NCI-H2029 (cell line): ENCODE measurements at places on chromosomes 1 and 21.

DNA sequence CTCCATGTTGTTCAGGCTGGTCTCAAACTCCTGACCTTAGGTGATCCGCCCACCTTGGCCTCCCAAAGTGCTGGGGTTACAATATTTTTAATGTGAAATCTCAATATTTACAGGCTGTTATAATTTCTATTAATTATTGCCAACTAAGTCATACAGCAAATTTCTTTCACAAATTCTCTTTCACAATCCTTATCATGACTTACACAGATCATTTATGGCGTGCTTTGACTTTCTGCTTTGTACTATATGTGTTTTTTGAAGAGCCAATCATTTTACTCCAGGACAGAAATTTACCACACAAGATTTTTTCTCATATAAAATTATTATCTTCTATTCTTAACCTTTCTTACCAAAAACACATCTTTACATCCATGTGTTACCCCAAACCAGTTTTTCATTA lies 1729.9 kb downstream of the NCAM2 start:
- no peak for DNase-seq

- DNase-seq: no peak
Measured at GRCh38 chr1:203037509-203038190, 11.4 kb downstream of the PPFIA4 start.

DNA sequence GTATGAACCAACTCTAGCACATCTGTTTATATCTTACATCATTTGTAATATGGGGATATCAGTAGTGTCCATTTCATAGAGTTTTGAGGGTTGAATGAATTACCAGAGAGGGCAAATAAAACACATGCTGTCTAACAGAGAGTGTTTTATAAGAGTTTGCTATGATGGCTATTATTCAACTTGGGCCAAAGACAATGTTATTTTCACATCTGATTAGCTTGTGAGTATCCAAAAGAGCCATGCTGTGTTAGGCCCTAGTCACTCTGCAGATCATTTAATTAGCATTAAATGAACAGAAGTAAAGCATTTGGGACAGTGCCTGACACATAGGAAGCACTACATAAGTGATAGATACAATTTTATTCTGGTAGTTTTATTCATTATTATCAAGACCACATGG lies 4.2 kb upstream of the RNF11 start:
- no peak for DNase-seq

DNA sequence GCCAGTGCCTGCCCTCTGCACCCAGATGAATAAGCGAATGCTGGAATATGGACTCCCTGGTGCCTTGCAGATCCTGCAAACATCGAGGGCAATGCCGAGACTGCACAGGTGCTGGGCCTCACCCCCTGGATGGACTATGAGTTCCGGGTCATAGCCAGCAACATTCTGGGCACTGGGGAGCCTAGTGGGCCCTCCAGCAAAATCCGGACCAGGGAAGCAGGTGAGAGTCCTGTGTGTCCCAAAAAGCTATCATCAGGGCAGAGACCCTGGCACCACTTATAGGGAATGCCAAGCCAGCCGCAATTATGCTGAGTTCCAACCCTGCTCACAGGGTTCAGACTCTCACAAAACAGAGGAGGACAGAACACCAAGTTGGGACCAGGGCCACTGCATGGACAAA lies 17.2 kb downstream of the TMEM81 start:
- DNase-seq: no peak

DNA sequence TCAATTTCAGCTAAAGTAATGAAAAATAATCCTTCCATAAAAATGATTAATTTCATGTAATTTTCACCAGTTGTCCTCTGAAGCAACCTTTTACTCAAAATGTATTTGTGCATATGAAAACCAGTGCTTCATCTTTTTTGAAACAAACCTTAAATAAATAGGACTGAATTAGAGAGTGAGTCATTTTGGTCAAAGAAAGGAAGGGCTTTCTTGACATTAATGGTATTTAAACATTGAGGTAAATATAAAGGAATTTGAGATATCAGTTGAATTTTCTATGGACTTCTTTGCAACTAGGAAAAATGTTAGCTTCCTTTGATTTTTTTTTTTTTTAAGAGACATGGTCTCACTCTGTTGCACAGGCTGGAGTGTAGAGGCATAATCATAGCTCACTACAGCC lies 38.7 kb downstream of the SNX7 start:
- no peak for DNase-seq

GRCh38 chr1:230109895-230110667 lies 43.0 kb downstream of the GALNT2 start:
- DNase-seq: no peak

GRCh38 chr1:31373056-31373896 lies at the start of gene FABP3:
FABP3 (minus strand) TSS chr1:31373076; CDS start chr1:31373014, 62 bp downstream.
- DNase-seq: no peak

DNA sequence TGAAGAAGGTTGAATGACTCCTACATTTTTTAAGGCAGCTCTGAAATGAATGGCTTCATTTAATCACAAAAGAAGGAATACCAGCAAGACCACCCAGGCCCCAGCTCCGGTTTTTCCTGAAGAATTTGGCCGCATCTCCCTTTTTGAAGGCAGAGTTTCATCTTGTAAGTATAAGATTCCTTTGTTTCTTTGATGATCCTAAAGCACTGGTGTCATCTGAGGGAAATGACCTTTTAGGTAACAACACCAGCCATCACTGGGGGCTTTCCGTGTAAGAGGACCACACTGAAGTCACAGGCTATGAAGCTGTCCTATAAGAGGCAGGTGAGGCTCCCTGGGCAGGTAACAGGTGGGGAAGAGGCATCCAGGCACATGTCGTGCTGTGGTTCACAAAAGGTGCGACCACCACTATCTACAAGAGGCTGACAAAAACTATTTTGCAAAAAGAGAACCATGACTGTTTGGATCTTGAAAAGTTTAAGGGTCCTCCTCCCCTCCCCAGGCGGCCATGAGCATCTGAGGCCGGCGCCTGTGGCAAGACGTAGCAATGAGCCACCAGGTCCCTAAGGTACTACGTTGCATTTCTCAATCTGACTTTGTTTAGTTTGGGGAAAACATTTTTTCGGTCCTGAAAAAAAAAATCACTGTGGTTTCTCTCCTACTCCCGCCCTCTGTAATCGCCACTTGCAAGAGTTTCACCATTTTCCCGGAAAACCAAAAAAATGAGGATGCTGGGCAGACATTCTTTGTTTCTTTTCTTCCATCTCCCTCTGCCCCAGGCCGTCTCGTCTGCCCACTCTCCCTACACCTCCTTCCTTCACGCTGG lies 46.3 kb upstream of the IRF2BP2 start:
- DNase-seq: no peak

- DNase-seq: no peak
Measured at GRCh38 chr1:198700396-198700795, 61.6 kb downstream of the PTPRC start.

DNA sequence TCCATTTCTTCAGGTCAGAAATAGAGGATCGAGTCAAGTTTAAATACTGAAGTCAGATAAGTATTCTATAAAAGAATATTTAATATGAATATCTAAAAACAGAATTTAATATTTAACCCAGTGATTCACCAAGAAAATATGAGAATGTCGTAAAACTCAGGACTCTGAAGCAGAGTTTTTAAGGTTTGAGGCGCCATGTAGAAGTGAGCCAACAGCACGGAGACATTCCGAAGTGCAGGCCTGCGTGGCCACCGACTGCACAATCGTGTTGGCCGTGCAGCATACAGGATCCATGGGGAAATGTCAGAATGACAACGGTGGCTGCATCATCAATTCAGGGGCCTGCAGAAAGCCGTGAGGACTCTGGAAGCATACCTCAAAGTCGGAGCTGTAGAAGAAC lies 23.4 kb downstream of the MRAP start:
- no peak for DNase-seq

DNA sequence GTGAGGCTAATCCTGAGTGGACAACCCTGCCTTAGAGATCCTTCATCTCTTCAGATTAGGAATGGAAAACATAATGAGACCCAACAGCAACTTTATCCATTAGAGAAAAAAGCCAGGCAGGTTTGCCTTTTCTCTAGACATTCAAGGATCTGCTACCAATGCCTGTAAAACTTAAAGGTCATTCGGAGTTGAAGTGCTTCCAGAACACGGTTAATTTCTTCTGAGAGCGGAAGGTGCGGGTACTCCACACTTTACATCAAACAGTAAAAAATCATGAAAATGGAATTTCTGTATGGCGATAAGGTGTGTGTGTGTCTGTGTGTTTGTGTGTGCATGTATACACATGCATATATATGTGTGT lies 65.2 kb upstream of the PRKACB start:
- DNase-seq: no peak

DNA sequence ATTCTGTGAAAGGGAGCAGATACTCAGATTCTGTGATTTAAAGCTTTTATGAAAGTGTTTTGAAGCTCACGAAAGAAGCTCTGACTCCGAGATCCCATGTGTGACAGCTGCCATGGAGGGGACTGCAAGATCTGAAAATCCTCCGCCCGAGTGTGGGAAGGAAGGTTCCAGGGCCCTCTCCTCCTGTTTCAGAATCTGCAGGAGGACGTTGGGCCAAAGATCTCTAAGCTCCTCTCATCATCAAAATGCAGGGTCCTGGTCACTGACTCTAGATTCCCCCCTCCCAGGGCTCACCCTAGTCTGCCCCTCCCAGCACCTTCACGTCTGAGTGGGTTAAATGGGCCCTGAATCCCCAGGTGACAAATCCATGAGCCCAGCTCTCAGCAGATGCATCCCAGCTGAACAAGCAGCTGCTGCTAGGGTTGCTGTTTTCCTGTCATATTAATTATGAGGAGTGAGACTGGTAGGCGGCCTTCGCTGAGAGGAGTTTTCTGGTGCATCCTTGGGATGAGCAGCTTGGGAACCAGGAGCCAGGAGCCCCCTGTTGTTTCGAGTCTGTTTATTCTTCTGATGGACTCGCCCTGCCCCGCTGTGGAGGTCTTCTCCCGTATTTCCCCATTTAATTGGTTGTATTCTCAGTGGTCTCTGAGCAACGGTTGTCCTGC lies 402.0 kb downstream of the MATN1 start:
- DNase-seq: no peak

GRCh38 chr1:37372302-37372701 lies 102.1 kb upstream of the ZC3H12A start:
- no peak for DNase-seq

GRCh38 chr1:67588178-67588855 lies 96.7 kb upstream of the GADD45A start:
- DNase-seq: no peak

GRCh38 chr1:87598429-87598828 lies 269.7 kb downstream of the LMO4 start:
- no peak for DNase-seq

DNA sequence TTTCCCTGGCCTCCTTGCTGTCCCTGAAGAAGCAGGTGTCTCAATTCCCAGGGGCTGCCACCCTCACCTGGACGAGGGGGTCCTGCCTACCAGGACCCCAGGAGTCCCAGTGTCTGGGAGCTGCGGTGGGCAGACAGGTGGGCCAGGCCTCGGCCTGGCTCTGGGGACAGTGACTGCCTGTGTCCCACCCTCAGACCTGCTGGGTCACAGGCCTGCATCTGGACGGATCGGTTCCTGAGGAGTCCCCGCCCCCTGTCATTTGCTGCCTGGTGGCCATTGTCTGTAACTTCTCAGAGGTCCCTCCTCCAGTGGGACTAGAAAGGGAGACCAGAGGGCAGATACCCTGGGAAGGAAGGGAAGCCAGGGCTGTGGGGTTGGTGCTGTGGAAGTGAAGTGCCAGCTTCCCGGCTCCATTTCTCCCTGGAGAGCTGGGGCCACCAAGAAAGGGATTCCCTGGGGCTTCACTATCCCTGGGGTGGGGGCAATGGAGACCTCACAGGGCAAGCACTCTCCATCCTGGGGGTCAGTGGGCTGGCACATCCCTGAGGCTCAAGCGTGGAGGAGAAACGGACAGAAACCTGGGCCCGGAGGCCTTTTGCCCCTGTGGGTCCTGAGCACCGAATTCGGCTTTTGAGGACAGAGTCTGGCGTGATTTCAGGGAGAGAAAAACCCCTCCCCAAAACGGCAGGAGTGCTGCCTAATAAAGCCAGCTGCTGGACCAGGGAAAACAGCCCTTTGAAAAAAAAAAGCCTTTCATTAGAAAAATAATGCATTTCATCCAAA lies 157.3 kb downstream of the PEX14 start:
- no peak for DNase-seq

- no peak for DNase-seq
Measured at GRCh38 chr21:44006017-44006619, 6.0 kb upstream of the TRAPPC10 start.

DNA sequence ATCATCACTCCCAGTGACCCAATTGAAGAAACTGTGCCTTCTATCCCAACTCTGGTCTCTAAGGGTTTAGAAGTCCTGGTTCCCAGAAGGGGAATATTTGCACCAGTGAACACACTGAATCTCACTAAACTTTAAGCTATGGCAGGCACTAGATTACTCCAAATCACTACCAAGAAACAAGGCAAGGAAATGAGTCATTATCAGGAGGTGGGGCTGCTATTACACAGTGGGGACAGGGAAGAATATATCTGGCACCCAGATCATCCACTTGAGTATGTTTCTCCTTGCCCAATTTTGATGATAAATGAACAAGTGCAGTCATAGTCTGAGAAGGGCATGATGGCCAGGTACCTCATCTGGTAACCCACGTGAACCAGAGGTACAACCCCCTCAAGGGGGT lies 7.0 kb downstream of the MRPL9 start:
- no peak for DNase-seq

DNA sequence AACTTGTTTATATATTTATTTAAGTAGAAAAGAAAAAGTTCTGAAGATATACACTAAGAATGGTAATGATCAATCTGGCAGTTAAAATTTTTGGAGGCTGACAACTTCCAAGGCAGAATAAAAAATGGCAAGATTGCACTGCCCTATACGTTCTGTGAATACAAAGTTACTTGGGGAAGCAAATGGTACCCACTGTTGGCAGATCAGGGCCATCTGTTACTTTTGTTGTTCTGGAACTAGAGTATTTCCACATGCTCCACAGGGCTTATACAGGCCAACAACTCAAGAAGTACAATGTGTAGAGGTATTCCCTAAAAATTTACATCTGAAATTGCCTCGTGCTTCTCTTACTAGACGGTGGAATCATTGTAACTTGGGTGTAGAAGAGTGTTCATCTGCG lies 53.2 kb downstream of the AHCTF1 start:
- DNase-seq: no peak

DNA sequence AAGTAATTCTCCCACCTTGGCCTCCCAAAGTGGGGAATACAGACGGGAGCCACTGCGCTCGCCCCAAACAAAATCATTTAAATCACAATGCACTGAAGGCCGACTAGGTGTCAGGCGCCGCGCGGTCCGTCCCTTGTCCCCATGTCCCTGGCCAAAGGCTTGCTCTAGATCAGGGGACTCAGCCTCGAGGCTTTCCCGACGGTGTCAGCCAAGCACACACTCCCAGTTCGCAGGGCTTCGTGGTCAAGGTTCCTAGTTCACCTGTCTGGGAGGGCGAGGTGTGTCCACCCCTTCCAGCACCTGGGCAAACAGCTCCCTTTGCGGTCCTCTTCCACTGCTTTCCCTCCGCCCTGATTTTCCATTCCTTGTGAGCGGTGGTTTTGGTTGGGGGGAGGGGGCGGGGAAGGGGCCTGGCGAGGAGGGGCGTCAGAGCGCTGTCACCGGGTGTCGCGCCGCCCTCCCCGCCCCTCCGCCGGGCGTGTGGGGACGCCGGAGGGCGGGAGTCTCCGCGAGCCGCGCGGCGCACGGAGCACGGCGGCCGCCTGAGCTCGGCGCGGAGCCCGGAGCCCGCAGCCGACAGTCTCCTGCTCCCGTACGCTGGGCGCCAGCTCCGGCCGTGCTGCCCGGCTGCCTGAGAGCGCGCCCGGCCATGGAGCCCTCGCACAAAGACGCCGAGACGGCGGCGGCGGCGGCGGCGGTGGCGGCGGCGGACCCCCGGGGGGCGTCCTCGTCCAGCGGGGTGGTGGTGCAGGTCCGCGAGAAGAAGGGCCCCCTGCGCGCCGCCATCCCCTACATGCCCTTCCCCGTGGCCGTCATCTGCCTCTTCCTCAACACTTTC lies at the start of gene STUM:
STUM (plus strand) TSS at position 509 of the 838 bp plus-strand sequence; CDS start at position 650, 141 bp downstream.
- DNase-seq: no peak
